ENCODE measurements at places on chromosomes 3 and 15. TPM values are rescaled to one million over a fixed set of nuclear protein-coding genes. Genes with fewer than 3 reads are reported as not detected.

GRCh38 chr15:65172531-65172930, 12.6 kb downstream of the CLPX start:
- no peak for DNase-seq

Gene CCR8
- total RNA-seq = 5.3 TPM

GRCh38 chr15:88655103-88655553, 16.3 kb downstream of the ISG20 start:
- DNase-seq = no peak

DNA sequence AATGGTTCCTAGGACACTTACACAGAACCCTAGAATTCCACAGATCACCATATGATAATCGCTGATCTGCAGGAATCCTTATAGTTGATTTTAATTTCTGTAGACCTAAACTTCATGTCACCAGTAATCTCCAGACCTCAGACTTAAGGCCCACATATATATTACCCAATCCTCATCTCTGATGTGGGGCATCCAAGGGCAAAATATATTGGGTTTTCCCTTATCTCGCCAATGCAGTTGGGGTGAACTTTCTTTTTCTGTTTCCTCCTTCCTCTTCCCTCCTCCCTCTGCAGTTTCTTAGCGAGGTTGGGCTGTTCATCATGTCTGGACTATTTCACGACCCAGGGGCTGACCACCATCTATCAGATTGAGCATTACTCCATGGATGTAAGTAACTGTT, 230.2 kb downstream of the P3H2 start:
- no peak for DNase-seq

Gene FAM81A
- not detected for total RNA-seq

DNA sequence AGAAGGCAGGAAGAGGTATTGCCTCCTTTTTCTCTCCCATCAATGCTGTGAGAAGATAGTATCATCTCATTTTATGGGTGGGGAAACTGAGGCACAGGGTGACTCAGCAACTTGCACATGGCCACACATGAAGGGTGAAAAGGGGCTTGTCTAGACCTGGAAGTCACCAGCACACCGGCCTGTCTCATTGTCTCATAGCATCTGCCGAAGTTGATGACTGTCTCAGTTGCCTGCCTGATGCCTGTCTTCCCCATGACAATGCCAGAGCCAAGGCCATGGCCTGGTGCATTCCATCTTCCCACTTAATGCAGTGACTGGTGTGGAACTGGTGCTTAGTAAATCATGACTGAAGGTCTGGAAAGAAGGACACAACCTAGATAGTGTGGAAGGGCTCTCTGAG, 27.9 kb upstream of the PRR23E start:
- no peak for DNase-seq

DNA sequence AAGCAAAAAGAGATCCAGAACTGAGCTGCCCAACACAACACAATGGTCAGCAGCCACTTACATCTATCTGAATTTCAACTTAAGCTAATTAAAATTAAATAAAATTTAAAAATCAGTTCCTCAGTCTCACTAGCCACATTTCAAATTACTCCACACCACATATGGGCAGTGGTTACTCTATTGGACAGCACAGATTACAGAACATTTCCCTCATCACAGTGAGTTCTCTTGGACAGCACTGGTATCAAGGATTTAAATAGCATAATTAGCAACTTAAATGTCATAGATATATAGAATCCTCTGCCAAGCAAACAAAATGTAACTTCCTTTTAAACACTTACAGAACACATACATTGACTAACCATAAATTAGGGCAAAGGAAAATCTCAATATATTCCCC, 64.4 kb downstream of the KBTBD12 start:
- DNase-seq = no peak

DNA sequence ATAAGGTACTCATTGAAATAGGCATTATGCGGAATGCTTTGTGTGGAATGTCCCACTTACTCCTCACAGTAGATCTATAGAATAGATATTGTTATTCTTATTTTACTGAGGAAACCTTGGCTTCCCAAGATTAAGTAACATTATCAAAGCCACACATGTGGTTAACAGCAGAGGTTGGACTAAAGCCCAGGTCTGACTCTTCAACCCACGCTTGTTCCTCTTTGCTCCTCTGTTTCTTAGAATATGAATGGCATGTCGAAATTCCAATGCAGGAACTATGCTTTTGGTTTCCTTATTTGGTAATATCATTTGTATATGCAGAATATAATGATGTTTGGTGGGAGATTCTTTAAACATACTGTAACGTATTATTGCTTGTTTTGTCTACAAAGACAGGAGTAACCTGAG, 818.8 kb upstream of the LMCD1 start:
- DNase-seq = no peak

Gene FEZF2
- not detected for total RNA-seq

DNA sequence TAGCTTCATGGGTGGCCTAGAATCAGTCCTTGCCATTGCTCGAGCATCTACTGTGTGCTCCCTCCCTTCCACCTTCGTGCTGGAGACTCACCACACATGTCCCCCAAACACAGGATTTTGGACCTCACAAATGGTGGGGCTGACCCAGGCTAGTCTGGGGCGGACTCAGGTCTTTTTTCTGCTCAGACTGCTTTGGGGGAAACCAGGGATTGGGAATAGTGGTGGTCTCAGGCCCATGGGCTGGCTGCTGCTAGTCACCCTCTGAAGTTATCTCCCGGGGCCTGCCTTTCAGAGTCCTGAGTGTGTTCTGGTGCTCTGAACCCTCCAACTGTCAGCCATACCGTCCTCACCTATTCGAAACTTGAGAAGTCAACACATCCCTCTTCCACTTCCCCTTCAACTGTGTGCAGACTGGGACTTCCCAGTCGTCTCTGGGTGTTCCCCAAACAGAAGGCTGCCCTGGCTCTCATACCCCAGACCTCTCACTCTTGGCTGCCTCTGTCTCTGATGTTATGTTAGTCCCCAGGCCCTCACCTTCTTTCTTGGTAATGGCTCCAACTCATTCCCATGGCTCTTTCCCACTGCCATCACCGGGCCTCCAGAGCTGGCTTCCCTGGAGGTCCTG, 46.0 kb downstream of the PPCDC start:
- DNase-seq = no peak

Gene LMAN1L
- total RNA-seq = 0.39 TPM

Gene SCAANT1
- not detected for total RNA-seq

DNA sequence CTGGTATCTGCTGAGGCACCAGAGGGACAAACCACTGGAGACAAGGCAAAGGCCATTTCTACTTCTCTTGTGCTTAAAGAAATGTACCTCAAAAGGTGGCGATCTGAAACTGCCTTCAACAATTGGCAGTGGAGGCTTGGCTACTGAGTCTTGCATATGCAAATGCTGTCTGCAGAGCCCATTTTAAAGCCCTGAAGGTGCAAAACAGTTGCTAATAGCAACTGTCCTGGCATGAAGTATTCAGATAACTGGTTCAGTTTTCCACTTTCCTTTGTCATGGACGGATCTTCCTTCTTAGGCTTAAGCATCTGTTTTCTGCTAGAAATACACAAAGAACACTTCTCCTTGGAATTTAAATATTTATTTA, 71.4 kb upstream of the PSMD6 start:
- no peak for DNase-seq

DNA sequence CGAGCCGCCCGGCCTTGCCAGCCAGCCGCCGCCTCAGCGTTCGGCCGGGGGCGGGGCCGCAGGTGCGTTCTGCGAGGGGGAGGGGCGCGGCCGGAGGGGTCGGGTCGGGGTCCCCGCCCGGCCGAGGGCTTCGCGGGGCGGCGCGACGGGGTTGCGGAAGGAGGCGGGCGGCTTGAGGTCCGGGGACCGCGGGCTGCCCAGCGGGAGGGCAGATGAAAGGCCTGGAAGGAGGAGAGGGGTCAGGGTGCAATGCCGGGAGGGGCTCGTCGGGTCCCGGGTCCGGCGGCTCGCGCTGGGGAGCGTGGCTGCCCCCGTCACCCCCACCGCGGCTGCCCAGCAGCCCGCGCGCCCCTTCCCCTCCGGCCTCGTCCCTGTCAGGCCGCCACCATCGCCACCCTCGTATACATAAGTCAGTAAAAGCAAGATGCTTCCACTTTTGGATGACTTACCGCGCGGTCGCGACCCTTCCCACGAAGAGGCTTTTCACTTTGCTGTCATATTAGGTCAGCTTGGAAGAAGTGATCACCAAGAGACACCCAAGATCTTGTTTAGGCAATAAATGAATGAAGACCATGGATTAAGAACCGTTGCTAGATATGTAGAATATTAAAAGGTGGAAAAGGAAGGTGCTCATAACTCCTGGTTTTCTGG, 620 bp upstream of the ANP32A start:
- DNase-seq = no peak

DNA sequence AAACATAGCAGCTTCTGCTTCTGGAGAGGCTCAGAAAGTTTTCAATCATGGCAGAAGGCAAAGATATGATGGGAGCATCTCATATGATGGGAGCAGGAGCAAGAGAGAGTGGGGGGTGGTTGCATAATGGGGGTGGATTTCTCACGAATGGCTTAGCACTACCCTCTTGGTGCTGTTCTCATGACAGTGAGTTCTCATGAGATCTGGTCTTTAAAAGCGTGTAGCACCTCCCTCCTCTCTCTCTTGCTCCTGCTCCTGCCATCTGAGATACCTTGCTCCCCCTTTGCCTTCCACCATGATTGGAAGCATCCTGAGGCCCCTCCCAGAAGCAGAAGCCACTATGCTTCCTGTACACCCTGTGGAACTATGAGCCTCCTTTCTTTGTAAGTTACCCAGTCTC, 22.2 kb downstream of the HGD start:
- DNase-seq = no peak

Gene MGLL
- 2.4 TPM for total RNA-seq

Gene CXCR6
- 8.6 TPM for total RNA-seq

Gene DLG1
- 86.8 TPM for total RNA-seq

GRCh38 chr3:55442861-55443260, 44.2 kb downstream of the WNT5A start:
- no peak for DNase-seq

Data from CD4-positive, alpha-beta memory T cell (primary cell).